ENCODE measurements at places on chromosomes 6 and 20.

- no peak for DNase-seq
Observed at GRCh38 chr6:168247443-168248147, 72.0 kb downstream of the DACT2 start.

DNA sequence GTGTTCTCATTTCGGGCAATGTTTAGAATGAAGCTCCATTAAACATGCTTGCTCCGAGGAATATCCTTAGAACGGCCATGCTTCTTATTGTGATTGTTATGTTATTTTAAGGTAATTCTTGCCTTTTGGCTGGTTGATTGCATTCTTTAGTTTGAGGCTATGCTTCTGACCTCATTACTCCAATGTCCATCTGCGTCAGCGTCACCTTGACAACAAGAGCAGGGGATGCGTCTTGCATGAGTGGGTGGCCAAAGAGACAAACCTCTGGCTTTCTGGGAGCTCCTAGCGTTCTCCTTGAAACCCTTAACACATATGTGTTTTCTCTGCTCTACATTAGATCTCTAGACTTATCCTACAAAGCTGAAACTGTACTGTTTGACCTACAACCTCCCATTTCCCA is 184.3 kb downstream of the THBS2 start:
- no peak for DNase-seq

- DNase-seq, result no peak
Observed at GRCh38 chr6:139525415-139525814, 151.0 kb upstream of the CITED2 start.

DNA sequence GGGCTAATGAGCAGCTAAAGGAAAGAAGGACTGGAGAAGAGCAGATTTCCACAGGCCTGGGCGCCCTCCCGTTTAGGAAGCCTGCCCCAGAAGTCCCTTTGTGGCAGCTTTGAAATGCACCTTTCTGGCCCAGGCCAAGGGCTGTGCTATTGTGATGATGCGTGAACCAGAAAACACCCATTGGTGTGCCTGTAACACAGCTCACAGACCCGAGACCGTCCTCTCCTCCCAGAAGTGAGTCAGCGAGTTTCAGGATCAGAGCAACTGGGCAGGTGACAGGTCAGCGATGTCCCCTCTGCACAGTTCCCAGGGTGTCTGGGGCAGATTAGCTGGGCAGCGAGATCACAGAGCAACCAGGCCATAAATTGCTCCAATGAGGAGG is 71.9 kb upstream of the SULF2 start:
- DNase-seq, result no peak

DNA sequence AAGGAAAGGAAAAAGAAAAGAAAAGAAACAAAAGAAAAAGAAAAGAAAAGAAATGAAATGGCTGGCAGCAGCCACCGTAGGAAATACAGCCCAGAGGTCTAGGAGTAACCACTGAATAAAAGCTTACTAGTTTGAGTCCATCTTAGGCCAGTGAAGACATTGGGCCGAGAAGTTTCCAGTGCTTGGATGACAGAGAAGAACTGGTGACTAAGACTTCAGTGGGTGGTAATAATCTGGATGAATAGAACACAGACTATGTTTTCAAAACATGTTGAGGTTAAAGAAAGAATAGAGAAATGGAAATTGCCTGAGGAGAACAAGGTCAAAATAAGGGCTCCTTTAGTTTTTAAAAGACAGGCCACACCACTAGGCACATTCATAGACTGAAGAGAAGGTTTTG is 198.8 kb downstream of the ATXN1 start:
- no peak for DNase-seq
